GM04504 (cell line): ENCODE measurements at places on chromosomes 7 and 10.

DNA sequence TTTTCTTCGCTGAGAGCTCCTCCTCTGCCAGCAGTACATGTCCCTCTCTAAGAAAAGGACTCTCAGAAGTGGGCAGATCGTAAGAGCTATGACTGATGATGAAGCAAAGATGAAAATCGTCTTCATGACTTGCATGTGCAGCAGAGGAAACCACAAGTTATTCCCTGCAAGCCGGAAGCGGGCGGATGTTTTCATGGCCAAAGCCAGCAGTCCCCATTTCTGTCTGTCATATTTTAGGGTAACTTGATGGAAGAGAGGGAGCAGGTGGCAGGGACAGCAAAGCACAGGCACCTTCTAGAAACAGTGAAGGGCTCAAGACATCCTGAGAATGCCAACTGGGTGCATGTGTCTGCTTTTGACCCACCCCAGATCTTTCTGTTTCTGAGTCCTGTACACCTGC lies 19.9 kb downstream of the KLF6 start:
- no peak for DNase-seq

DNA sequence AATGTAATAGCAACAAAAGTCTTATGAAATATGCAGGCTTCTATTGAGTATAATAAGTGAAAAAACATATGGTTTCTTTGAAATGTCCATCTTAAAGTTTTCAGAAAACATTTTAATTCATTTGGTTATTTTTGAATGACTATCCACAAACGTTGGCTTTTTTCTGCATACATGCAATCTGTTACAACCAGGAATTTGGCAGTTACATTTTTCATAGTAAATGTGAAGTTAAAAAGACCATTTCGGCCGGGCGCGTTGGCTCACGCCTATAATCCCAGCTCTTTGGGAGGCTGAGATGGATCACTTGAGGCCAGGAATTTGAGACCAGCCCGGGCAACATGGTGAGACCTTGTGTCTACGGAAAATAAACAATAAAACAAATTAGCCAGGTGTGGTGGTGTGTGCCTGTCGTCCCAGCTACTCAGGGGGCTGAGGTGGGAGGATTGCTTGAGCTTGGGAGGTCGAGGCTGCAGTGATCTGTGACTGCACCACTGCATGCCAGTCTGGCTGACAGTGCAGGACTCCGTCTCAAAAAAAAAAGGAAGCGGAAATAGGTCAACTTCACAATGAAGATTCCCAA lies 73.9 kb upstream of the NMT2 start:
- DNase-seq = no peak

- DNase-seq = no peak
Observed at GRCh38 chr10:5620223-5620721, 46.1 kb downstream of the ASB13 start.

DNA sequence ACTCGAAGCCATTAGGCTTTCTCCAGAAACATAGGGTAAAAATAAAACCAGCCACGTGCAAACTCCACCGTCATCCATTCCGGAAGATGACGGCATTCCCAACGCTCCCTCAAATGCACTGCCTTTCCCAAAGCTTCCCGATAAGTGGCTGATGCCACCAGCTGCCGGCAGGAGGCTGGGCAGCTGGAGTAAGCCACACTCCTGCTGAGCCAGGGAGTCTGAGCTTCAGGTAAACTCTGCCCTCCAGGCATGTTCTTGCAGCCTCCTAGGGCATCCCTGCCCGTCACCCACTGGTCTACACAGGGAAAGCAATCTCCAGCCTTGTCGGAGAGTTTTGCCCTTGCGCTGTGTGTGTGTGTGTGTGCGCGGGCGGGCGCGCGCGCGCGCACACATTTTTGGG lies 40.5 kb upstream of the TMEM273 start:
- DNase-seq = no peak

- DNase-seq = no peak
Observed at GRCh38 chr10:4939224-4940072, 23.8 kb upstream of the AKR1C1 start.

- no peak for DNase-seq
Observed at GRCh38 chr7:98836811-98837629, 32.8 kb downstream of the TMEM130 start.

DNA sequence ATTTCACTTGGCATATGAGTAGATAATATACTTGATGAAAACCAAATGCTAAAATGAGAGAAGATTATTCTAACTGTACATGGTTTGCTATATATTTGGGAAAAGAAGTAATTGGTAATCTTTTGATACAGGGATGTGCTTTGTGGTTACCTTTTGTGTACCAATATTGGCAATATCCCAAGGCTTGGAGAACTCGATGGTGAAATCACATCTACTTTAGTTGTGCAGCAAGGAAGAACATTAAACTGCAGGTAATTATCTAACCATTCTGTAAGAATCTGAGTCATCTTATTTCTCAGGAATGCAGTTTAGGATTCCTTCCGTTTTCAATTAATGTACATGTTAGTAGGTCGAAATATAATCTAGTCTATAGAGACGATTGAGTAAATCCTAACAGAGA lies 64.1 kb downstream of the SRI start:
- DNase-seq = no peak

DNA sequence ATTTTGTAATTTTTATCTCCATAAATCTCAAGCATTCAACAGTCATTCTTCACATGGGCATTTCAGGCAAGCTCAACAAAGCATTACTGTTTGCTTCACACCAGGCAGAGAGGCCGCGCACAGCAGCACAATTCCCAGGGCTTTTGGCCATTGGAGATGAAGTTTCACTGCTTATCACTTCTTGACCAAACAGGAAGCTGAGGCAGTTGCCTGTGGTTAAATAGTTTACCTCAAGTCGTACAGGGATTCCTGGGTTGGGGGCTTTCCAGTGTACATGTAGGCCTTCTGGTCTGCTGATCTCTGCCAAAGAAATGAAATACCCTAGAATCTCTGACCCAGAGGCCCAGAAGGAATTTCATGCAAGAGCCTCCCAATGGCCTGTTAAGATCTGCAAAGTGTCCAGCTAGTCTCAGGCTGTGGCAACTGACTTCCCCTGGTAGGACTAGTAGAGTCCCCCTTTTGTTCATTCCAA lies 11.2 kb upstream of the PRDX3 start:
- no peak for DNase-seq
